ENCODE measurements at places on chromosomes 2 and 18. TPM values are rescaled to one million over a fixed set of nuclear protein-coding genes. Genes with fewer than 3 reads are reported as not detected.

The LRRTM1 gene
- 0.34 TPM for polyA plus RNA-seq

The ORC2 gene
- polyA plus RNA-seq, result 16.1 TPM

The LINC00305 gene
- not detected for polyA plus RNA-seq

DNA sequence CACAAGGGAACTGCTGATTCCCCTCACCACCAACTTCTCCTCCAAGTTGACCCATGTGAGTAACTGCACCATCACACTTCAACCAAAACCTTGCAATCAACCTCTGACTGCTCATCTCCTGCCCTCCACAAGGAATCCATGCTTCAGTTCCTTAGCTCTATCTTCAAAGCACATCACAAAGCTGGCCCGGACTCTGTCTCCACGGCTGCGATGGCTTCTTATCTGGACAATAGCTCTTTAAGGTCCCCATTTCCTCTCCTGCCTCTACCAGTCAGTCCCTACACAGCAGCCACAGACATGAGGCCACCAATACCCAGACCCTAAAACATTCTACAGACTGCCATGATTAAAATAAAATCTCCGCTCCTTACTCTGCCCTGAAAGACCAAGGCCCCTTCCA is 25.7 kb downstream of the MBOAT2 start:
- DNase-seq, result no peak

The RNU2-63P gene
- not detected for polyA plus RNA-seq

The COL4A3 gene
- polyA plus RNA-seq, result 0.16 TPM

The SAG gene
- polyA plus RNA-seq, result 0.10 TPM

DNA sequence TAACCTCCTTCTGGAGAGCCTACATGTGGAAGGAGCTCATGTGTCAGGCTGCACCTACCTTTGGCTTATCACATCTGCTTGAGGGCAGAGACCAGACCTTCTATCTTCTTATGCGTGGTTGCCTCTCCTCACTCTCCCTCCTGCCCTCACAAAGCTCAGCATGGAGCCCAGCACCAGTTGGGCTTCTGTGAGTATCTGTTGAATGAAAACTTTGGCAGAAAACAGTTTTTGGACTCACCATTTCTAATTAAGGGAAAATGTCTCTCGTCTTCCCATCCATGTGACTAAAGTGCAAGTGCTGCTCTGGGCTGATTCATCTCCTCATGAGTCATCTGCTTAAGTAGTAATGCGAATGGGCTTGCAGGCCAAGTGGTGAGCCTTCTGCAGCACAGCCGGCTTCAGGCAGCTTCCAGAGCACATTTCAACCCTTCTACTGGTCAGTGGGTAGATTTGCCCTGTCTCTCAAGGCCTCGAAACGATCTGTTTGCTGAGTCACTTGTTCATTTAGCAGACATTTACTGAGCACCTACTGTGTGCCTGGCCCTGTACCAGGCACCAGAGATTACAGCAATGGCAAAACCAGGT is 102.6 kb downstream of the VSNL1 start:
- DNase-seq, result no peak

DNA sequence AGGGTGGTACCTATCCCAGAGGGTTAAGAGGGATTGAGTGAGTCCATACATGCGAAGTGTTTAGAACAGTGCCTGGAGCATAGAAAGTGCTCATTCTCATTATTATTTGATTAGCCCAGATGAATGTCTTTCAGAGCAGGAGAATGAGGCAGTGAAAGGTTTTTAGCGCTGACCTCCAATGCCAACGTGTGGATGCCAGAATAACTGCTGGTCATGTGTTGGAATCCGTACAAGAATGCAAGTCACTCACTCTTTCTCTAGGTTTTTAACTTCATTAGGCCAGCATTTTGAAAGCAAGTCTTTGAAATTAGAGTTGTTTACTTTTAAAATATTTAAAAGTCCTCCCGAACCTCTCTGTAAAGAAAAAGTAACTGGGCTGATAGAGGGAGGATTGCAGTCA is 374.2 kb downstream of the EN1 start:
- DNase-seq, result no peak

The CAVIN2 gene
- polyA plus RNA-seq, result 33.8 TPM

The NDC80 gene
- polyA plus RNA-seq, result 8.5 TPM

The DUSP11 gene
- 17.0 TPM for polyA plus RNA-seq

DNA sequence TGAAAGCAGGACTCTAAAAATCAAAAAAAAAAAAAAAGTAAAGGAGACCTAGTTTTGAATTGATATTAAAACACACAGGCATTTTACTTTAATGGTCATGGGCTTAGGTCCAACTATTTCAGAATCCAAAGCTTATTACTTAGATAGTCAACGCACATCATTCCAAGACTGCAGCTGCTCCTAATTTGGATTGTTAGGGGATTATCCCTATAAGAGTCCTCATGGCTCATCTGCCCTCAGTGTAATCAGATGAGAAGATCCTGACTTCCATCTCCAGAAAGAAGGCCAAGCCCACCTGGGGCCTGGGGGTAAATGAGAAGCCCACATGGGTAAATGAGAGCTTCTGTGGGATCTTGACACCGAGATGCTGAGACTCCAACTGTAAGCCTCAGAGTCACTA is 424.2 kb downstream of the NRXN1 start:
- DNase-seq, result no peak

DNA sequence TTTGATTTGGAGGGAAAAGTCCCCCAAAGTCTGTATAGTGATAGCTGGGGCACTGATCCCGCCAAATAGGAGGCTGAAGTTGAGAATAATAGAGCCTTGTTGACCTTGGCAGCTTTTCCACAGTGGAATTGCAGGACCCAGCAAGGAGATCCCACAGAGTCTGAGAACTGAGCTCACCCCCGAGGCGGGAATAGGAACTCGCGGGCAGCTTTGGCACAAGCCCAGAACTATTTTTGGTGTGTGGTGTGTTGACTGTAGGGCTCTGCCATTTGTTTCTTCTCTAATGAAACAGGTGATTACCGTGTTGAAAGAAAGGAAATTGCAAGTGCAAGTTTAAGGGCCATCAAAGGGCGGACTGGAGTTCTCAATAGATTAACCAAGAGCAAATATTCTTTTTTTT is 34.0 kb downstream of the SH3RF3 start:
- no peak for DNase-seq

GRCh38 chr2:46846536-46846935 is 69.1 kb downstream of the MCFD2 start:
- no peak for DNase-seq

The NGEF gene
- polyA plus RNA-seq, result 1.2 TPM

- DNase-seq, result no peak
Observed at GRCh38 chr18:50424877-50425690, 50.2 kb downstream of the SKA1 start.

DNA sequence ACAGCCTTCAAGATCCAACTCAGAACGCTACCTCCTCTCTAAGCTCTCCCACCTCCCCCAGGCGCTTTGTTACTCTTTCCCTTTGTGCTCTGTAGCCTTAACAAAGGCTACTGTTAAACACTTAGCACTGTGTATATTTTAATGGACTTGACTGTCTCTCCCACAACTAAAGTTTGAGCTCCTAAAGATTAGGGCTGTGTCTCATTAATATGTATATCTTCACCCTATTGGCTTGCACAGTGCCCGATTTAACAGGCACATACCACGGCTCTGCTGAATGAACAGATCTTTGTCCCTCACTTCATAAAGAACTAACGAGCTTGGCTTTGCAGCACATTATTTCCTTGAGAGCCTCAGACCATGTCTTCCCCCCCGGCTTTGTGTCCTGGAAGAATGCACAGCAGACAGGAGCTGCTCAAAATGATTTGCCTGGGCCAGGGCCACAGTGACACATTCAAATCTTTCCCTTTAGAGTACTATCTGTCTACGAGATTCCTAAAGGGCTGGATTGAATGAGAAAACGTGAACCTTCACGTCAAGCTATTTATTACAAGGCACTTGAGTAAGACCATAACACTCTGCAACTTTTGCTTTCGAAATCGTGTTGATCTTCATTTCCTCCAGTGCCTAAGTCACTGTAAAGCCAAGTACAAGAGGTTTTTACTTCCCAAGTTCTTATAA is 22.1 kb downstream of the ABHD3 start:
- DNase-seq, result no peak

DNA sequence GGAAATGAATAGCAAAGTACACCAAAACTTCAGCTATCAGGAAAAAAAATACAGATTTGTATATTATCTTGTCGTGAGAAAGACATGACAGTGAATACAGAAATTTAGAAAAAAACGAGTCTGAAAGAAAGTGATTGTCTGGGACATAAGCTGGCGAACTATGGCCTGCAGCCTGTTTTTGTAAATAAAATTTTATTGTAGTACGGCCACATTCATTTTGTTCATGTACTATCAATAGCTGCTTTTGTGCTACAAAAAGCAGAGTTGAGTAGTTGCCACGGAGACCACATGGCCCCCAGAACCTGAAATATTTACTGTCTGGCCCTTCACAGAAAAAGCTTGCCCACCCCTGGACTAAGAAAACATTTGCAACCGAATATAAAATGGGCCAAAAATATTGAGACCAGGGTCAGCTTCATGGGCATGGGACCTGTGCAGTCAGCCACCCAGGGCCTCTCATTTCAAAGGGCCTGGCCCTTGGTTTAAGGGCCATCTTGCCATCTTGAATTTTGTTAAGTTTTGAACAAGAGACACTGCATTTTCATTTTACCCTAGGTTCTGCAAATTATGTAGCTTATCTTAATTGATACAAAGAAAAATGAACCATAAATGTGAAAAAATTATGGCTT is 17.9 kb downstream of the ANTXR1 start:
- DNase-seq, result no peak

DNA sequence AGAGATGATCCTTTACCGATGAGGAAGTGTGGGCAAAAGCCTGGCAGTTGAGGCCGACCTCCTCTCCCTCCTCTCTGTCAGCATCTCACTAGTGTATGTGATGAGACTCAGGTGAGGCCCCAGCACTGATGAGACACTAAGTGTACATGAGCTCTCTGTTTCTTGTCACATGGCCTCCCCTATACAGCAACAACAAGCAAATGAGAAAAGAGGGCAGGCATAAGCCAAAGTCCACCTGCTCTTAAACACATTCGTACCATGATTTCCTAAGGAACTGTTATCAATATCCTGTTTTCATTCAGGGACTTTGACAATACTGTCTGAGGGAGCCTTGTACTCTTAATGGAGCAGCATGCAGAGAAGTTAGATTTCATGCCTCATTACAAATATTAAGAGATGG is 113.0 kb downstream of the CNTNAP5 start:
- no peak for DNase-seq

The TSGA10 gene
- polyA plus RNA-seq, result 2.5 TPM

DNA sequence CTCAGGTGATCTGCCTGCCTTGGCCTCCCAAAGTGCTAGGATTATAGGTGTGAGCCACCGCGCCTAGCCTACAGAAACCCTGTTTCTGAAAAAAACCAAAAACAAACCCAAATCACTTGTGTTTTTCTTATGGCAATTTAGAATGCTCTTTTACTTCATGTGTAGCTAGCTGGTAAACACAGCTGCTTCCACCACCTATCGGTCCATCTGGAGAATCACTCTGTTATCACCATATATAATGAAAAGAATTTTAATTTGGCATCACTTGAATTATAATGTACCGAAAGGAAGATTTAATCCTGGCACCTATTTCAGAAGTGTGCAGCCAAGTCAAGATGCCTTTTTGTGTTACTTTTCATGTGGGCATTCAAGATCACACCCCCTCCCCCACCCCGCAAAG is 86.5 kb upstream of the ITGB6 start:
- no peak for DNase-seq

DNA sequence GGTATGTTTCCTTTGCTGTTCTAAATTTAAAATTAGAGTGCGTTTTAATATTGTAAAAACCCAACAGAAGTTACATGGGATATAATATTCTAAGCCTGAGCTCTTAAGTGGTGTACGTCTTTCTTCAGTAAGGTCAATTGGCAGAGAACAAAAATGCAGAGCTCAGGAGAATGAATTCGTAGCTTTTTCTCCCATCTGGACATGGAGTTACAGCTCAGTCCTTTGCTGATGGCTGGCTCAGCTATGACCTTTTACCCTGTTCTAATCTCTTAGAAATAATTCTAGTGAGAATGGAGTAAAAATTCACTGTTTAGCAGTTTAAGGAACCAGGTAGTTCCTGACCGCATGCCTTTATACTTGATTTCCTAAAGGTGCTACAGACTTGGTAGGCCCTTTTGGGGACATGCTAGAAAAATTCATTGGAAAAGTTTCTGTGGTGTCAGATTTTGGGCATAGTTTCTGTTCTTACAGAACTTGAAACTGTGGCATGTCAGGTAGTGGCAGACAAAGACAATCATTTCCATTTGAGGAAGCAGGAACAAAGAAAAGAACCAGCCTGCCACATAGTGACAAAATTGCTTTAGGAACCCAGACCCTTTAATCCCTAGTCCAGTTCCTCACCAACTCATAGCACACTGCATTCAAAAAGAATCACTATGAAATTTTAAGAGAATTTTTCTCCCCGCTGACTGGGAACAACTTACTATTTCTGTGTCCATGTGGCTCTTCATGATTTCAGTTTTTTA is 566.8 kb upstream of the ZNF804A start:
- DNase-seq, result no peak

The CDK15 gene
- 0.99 TPM for polyA plus RNA-seq

GRCh38 chr2:31446848-31447247 is 32.3 kb upstream of the XDH start:
- DNase-seq, result no peak

The C1GALT1C1L gene
- 1.0 TPM for polyA plus RNA-seq

The PRKAG3 gene
- 32.9 TPM for polyA plus RNA-seq

- no peak for DNase-seq
Observed at GRCh38 chr2:102056079-102056581, 64.4 kb downstream of the IL1R2 start.

- DNase-seq, result no peak
Observed at GRCh38 chr2:202577250-202578183, 57.3 kb upstream of the FAM117B start.

Measured in forelimb muscle (tissue), 1 donor.